Esophagus muscularis mucosa (tissue), 4 donors: ENCODE measurements at places on chromosomes 7 and 10. TPM values are rescaled to one million over a fixed set of nuclear protein-coding genes. Genes with fewer than 3 reads are reported as not detected.

DNA sequence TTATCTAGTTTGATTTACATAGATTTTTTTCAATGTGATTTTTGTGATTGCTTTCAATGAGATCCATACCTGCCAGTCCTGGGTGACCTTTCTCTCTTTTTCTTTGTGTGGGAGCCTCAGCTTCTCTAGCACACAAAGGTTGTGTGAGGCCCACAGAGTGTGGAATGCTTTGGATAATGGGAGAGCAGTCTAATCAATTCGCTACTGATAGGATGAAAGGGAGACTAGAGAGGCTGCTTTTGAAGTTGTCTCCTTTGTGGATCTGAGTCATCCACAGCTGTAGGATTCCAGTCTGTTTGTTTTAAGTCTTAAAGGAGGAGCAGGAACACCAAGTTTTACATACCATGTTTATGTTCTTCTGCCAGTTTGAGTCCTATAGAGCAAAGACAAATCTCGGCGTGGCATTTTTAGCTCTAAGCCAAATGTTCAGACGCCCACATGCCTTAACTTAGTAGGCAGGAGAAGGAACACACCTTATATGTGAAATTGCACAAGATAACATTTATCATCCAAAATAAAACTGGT, 330.0 kb downstream of the ARL4A start:
- H3K4me1 ChIP-seq: no peaks in the 10 kb centered on the region
- no peak overlapping the region for H3K27ac ChIP-seq
- no peak overlapping the region for H3K4me3 ChIP-seq
- H3K27me3 ChIP-seq: no peaks in the 10 kb centered on the region

GRCh38 chr7:94739180-94739579, 83.2 kb upstream of the SGCE start:
- DNase-seq: no peak
- no peaks in the 10 kb centered on the region for H3K4me1 ChIP-seq
- no peak overlapping the region for H3K27ac ChIP-seq

KIAA1217 gene
- total RNA-seq: 15.9 TPM

DNA sequence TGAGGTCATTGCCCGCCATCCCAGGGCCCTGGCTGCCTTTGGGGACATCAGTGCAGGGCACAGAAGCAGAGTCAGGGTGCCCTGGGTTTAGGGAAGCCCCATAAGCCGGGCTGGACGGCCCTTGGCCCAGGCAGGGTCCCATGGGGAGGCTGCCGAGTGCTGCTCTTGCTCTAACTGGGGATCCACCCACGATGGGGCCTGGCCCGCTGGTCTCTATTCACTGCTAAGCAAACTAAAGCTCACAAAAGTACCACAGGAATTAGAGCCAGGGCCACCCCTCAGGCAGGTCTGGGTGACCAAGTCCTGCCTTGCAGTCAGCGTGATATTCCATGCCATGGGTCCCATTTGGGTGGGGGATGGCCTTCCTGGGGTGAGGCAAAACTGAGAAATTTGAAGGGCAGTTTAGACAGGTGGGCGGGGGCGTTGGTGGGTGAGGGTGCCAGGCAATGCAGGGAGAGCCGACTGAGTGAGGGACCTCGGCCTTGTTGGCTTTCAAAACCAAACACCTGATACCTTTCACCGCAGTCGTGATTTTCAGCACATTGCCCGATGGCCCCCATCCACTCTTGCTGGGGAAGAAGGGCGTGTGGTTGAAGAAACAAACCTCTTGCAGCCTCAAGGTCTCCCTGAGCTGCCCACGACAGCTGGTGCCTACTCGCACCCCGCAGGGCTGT, 92.8 kb upstream of the PPIF start:
- no peak overlapping the region for H3K4me3 ChIP-seq
- H3K36me3 ChIP-seq: peaks cover 6% of the 10 kb centered on the region
- peaks cover 75% of the 10 kb centered on the region for H3K4me1 ChIP-seq
- no peak overlapping the region for H3K27ac ChIP-seq
- no peak for DNase-seq
- no peaks in the 10 kb centered on the region for H3K27me3 ChIP-seq

DNA sequence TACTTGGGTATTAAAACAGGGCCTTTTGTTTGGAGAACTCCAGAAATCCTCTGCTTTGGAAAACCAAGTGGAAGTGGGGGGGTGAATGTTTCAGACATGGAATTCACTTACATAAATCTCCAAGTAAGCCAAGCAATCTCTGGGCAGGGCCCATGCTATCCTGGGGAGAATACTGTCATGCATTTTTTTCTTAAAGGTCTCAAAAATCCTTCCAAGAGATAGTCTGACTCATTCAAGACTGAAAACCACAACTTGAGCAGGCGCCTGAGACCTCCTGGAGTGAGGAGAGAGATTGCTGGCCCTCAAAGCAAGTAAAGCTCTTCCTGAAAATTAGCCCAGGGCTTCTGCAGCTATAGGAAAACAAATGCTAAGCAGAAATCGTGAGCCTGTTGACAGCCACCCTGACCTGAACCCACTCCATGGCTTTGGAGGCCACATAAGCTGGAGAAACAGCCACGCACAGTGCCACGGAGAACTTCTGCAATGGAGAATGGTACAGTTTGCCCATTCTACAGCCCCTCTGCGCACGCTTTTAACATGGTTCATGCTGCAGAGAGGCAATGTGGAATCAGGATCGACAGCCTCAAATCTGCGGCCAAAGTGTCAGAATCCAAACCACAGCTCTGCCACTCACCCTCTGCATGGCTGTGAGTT, 203.1 kb upstream of the AUTS2 start:
- H3K4me3 ChIP-seq: no peak overlapping the region
- no peak overlapping the region for H3K27ac ChIP-seq
- no peaks in the 10 kb centered on the region for H3K27me3 ChIP-seq
- H3K4me1 ChIP-seq: peaks cover 18% of the 10 kb centered on the region
